Hypothalamus (tissue), 51 donors: ENCODE measurements at places on chromosomes 4 and X.

DNA sequence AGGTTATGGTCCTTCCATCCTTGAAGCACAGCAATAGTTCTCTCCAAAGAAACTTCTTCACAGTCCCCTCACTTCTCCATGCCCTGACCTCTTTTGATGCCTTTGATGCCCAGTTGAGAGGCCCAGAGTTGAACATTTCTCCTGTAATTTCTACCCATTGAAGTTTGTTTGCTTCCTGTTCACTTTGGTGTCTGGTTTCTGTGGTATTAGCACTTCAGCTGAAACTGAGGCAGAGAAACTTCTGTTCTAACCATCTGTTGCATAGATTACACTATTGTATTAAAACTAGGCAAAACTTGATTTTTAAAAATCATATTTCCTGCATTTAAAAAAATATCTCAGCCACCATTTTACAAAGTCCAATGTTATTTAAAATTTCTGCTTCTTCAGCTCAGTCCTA is 89.8 kb upstream of the ADGRG2 start:
- DNase-seq = no peak

GRCh38 chr4:181376058-181376457 is 867.1 kb upstream of the TENM3 start:
- DNase-seq = no peak

DNA sequence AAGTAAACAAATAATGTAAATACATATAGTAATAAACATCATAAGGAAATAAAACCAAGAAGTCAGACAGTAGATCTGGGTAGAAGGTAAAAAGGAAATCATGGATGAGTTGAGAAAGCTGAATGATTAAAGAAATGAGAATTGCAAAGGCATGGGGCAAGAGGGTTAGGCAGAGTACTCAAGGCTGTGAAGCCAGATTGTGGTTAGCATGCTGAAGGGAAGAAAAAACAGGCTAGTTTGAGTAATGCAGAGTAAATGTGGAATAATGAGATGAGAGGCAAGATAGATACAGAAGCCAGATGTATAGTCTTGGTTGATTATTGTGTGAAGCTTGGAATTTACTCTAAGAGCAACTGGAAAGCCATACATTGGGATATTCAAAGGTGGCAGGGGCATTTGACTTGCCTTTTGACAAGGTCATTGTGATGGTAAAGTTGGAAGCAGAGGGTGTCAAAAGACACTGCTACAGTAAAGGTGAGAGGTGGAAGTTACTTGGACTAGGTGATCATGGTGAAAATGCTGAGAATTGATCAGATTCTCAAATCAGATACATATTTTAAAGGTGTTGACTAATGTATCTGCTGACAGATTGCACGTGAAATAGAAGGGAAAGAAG is 307.0 kb downstream of the FSTL5 start:
- no peak for DNase-seq

DNA sequence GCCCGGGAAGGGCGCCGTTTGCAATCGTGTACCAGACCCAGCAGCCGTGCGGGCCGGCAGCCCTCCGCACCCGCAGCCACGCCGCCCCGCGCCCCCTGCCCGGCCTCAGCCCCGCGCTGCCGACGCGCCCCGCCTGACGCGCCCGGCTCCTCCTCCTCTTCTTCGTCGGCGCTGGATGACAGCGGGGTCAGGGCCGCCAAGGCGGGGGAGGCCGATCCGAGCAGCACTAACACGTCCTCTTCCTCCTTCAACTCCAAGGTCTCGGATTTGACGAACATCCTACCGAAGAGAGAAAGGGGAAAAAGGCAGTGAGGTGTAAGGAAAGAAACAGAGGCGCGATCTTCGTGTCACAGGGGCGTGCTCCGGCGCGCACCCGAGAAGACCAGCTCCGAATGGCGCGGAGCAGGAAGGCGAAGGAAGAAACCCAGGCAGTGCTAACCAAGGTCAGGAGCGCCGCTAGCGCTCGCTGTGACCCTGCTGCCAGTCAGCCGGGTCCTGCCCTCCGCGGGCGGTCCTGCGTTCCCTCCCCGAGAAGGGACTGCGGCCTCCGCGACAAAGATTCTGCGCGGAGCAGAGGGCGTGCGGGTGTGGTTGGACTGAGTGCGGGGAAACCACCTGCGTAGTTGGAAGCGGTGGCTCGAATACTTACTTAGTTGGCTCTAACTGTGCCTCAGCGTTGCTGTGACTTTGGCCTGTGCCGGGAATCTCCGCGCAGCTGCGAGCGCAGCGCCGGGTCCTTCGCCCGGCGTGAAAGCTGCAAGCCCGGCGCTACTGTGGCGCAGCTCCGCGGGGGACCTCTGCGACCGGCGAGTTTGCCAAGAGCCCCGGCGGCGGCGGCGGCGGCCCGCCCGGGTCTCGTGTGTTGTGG is 548 bp downstream of the NEUROG2 start:
- no peak for DNase-seq

GRCh38 chr4:84470204-84470785 is 28.8 kb downstream of the NKX6-1 start:
- no peak for DNase-seq

DNA sequence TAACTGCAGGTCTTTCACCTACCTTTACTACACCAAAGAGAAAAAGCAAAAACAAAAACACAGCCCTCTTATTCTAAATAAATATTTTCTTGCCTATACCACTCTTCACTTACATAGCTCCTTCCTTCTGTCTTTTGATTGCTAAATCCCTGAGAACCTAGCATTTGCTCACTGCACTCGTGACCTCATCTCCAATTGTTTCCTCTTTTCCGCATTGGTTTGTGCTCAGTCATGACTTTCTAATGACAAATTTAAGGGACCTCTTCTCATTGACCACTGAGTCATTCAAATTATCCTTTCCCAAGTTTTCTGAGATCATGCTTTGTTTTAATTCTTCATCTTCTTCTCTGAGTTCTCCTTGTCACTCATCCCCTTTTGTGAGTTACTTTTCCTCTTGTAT is 1697.1 kb downstream of the STIM2 start:
- DNase-seq = no peak

- DNase-seq = no peak
Measured at GRCh38 chr4:183907871-183908683, 3.0 kb downstream of the STOX2 start.

DNA sequence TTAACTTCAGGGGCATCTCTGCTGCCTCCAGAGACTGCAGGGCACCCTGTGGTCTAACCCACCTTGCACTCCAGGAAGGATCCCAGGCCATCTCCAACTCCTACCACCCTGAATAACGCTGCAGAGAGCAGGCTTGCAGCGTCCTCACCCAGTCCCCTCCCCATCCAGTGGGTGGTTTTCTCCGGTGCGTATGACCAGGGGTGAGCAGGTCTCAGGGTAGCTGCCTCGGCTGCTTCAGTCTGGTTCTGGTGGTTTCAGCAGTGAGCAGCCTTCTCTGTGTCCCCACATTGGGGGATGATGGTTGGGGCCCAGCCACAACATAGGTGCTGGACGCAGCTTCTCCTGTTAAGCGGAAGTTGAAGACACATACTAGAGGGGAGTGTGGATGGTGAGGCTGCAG is 38.6 kb upstream of the SORCS2 start:
- DNase-seq = no peak

DNA sequence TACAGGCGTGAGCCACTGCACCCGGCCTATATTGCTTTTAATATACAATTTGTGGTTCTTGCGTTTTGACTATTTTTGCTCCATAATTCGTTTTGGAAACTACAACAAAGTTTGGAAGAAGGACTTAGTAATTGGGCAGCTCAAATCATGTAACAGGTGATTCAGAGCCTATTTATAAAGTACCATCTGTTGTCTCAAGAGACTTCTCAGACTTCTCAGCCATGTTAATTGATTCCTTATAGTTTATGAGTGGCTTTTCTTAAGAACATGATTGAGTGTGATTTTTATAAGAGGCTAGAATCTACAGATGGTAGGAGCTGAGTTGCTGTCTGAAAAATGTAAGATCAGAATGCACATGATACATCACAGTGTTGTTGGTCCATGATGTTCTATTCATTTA is 240.2 kb downstream of the ADGRL3 start:
- DNase-seq = no peak

- DNase-seq = no peak
Measured at GRCh38 chr4:173370130-173370476, 651 bp upstream of the SAP30 start.

DNA sequence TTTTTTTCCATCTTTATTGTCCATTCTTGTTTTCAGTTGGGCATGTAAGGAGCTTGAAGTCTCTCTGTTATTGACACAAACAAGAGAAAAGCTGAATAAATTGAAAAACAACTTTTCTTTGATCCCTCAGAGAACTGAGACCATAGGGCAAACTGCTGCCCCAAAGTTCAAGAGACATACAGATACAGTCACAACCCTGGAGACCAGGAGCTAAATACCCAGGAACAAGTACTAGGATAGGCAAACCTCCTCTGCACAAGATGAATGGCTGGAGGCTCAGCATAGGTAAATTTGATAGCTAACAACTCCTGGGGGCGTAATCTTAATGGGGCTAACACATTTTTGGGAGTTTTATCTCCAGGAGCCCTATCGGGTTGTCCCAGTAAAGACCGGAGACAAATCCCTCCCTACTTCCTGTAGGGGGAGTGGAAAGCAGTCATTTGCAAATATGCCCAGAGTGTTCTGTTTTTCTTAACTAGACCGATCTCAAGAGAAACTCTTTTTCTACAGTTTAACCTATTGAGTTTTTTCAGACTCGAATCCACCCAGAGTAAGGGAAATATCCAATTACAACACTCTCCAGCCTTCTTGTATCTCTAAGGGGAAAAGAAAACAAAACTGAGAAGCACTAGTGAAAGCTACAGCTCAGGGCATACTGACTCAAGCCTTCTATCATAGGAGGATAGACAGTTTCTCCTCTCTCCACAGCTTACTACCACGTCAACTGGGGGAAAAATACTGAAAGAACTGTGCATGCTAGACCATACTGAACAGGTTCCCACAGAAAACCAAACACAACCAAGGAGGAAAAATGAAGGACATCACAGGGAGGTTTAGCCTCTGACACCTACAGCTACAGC is 23.1 kb downstream of the MAGEA8 start:
- DNase-seq = no peak

- no peak for DNase-seq
Measured at GRCh38 chr4:101162990-101163380, 184.3 kb downstream of the PPP3CA start.

DNA sequence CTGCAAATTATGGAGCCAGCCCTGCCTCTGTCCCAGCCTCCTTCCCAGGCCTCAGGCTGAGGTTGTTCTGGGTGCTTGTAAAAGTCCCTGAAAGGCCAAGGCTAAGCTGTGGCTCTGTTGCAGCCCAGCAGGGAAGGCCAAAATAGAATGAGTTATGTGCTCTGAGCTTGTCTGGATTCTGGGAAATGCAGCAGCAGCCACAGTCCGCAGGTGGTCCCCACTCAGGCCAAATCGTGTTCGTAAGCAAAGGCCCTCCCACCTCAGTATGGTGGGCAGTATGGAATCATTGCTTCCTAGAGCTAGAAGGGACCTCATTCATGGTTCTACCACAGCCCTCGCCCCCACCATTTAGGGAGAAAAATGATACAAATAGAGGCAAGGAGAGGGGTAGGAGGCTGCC is 4.7 kb upstream of the TCEAL1 start:
- DNase-seq = no peak

GRCh38 chr4:7860600-7861163 is 79.0 kb downstream of the AFAP1 start:
- no peak for DNase-seq

DNA sequence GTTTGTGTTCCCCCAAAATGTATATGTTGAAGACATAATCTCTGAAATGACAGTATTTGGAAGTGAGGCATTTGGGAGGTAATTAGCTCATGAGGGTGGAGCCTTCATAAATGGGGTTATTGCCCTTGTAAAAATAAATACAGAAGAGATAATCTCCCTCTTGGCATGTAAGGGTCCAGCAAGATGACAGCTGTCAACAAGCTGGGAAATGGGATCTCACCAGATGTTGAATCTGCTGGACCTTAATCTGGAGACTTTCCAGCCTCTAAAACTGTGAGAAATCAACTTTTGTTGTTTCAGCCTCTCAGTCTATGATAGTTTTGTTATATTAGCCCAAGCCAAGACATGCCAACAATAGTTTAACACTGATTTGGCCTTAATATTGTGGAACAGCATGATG is 438.2 kb upstream of the PCDH7 start:
- DNase-seq = no peak

- DNase-seq = no peak
Measured at GRCh38 chr4:27148211-27148895, 287.7 kb downstream of the STIM2 start.

- DNase-seq = no peak
Measured at GRCh38 chr4:106231931-106232330, 84.1 kb downstream of the TBCK start.

GRCh38 chrX:115138040-115138439 is 51.2 kb upstream of the RBMXL3 start:
- DNase-seq = no peak

DNA sequence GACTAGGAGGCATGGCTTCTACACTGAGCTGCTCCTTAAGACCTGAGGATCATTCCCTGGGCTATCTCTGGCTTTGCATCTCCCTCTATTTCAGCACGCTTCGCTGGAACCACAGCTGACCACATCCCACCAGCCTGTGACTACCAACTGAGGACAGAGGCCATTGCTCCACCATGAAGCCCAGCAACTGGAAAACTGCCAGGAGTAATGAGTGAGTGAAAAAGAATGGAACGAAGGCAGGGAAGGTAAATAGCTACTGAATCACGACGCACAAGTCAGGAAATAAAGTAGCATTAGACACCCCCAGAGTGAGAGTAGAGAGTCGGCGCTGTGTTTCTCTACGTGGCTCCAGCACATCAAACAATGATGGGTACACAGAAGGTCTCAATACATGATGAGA is 314.7 kb downstream of the LDB2 start:
- DNase-seq = no peak

- no peak for DNase-seq
Measured at GRCh38 chr4:95545546-95545945, 3.2 kb downstream of the UNC5C start.

DNA sequence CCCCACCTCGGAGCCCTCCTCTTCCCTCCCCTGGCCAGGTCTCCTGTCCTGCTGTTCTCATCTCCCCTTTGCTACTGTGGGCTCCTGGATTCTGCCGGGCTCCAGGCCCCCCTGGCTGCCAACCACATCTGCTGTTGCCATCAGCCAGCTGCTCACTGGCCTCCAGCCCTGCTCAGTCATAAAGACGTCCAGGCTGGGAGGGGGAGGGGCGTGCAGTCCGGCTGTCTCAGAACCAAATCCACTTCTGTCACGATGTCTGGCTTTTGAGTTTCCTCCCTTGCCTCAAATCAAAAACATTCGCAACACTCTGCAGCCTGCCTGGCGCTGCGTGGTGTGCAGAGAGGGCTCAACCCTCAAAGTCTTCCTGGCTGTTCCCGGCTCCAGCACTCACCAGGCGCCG is 7.1 kb downstream of the RASL11B start:
- DNase-seq = no peak
